ENCODE measurements at places on chromosomes 4 and X.

DNA sequence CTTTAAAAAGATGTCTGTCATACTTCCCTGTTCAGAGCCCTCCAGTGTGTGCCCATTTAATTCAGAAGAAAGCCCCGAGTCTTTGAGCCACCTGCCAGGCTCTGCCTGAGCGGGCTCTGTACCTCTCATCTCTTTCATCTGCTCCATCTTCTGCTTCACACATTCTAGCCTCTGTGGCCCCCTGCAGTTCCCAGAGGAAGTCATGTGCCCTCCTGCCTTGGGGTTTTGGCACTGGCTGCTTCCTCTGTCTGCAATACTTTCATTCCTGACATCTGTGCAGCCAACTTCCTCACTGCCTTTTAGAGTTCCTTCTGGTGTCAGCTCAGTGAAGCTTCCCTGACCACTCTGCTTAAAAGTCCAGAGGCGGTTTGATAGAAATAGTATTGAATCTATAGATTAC, 6.2 kb upstream of the STK32B start:
- DNase-seq: peak; percentile 89

GRCh38 chr4:153233761-153234371, 29.6 kb downstream of the TRIM2 start:
- no peak for DNase-seq

DNA sequence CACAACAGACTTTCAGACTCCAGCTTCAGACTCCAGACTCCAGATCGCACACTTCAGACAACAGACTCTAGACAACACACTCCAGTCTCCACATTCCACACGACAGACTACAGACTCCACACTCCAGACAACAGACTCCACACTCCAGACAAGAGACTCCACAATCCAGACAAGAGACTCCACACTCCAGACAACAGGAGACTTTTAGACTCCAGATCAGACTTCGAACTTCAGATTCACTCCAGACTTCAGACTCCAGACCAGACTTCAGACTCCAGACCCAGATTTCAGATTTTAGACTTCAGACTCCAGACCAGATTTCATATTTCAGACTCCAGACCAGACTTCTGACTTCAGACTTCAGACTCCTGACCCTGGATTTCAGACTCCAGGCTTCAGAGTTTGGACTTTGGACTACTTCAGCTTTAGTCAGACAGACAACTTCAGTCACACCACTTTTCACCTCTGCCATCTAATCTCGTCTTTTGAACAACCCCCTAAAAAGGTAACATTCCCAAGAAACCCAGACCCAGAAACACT, 29.0 kb upstream of the TLR2 start:
- DNase-seq: peak; percentile 35

DNA sequence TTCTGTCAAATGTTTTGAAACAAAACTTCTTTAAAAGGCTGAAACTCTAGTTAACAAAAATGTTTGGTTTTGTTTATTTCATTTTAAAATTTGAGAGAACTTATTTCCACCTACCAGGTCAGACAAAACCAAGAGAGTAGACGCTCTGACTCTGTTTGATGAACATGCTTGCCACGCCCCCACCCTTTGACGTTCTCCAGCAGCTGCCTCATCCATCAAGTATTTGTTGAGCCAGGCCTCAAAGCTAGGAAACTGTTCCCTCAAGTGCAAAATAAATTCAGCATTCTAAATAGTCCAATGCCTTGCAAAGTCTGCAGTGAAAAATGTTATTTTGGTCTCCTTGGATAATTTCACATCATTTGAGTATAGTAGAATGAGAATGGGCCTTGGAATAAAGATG, 121.6 kb downstream of the GUCY2F start:
- no peak for DNase-seq

DNA sequence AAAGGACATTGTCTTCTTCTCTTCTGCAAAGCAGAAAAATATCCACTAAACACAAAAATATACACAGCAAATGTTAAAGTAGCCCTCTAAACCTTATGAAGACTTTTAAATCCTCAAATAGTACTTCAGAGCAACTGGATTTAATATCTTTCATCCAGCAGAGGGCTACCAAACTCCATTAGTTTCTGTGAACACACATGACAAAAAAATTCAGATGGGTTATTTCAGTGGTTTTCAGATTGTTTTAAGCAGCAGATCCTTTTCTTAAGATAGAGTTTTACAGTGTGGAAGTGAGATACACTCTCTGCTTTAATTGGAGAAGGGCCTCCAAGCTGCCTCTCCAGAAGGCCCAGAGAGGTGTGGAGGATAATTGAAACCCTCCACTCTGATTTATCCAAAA, 56.7 kb downstream of the ANK2 start:
- peak; percentile 9 for DNase-seq

- no peak for DNase-seq
These were observed 67.9 kb upstream of the SLC4A4 start for GRCh38 chr4:71270901-71271300.

GRCh38 chrX:39850630-39851152, 247.1 kb downstream of the BCOR start:
- no peak for DNase-seq

DNA sequence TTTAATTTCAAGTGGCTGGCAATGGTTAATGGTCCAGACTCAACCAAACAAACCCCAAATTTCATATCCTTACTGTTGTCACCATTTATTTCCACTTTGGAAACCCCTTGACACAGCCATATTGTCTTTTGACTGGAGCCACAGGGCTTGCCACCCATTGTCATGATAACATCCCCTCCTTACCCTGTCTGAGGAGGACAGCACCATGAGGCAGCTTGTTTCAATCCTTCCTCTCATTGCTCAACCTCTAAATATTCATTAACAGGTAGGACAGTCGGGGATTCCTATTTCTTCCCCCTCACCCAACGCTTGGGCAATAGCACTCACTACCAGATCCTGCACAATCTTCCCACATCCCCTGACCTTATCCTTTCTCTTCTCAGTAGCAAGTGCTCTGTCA, 92.1 kb downstream of the CEP135 start:
- no peak for DNase-seq

- no peak for DNase-seq
These were observed 516.4 kb upstream of the BOD1L1 start for GRCh38 chr4:14143892-14144291.

DNA sequence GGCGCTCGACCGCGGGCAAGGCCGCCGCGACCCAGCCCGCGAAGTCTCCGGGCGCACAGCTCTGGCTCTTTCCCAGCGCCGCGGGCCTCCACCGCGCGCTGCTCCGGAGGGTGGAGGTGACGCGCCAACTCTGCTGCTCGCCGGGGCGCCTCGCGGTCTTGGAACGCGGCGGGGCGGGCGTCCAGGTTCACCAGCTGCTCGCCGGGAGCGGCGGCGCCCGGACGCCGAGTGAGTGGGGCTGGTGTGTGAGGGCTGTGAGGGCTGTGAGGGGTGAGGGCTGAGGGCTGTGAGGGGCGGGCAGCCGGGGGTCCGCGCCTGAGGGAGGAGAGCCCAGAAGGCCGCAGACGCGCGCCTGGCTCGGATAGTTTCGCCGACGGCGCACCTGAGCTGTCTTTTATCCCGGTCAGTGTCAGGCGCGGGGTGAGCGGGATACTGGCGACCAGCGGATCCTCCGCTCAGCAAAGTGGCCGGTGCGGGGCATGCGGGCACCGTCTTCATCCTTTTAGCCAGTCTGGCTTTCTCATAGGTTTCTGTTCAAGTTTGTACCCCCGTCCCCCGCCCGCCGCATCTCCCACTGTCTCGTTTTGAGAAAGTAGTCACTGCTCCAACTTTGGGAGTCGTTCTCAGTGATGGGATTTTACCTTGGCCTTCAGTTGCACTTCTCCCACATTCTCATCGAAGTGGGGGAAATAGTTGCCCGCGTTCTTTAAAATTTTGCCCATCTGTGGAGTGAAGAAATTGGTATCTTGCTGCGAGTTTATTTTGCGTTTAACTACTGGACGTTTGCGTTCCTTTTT, 586 bp downstream of the HERC5 start:
- no peak for DNase-seq

DNA sequence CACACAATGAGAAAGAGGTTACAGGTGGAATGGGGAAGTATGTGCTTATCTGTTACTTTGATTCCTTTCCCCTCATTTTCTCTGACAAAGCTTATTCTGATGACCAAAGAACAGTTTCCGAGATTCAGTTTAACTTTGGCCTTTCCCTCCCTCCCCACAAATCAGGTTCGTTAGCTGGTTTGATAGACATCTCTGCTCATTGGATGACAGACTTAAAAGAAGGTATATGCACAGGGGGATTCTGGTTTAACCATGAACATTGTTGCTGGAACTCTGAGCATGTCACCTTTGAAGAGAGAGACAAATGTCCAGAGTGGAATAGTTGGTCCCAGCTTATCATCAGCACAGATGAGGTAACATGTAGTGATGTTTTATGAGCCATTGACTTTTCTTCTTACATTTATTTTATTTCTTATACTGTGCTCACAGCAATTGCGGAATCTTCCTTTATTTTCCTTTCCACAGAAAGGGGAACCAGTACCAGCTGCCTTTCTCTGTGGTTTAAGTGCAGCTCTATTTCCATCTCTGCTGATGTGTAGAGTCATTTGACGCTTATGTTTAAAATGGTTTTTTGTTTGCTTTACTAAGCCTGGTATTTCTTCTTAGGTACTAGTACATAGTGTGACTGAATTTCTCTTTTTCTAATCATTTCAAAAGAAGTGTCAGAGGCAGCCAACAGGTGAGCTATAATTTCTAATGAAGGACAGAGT, 125.0 kb downstream of the AKAP4 start:
- DNase-seq: peak; percentile 76

- DNase-seq: no peak
These were observed 695.6 kb upstream of the FAM241A start for GRCh38 chr4:111449657-111450056.

GRCh38 chr4:128162434-128162833, 101.3 kb downstream of the LARP1B start:
- no peak for DNase-seq

- no peak for DNase-seq
These were observed 115.1 kb downstream of the HS6ST2 start for GRCh38 chrX:132843363-132843762.

- no peak for DNase-seq
These were observed 175.6 kb upstream of the MAGEB2 start for GRCh38 chrX:30039768-30040167.

- DNase-seq: no peak
These were observed 1400.5 kb upstream of the IGFBP7 start for GRCh38 chr4:58510652-58511051.

GRCh38 chr4:109497511-109497910, 62.5 kb upstream of the MCUB start:
- no peak for DNase-seq

DNA sequence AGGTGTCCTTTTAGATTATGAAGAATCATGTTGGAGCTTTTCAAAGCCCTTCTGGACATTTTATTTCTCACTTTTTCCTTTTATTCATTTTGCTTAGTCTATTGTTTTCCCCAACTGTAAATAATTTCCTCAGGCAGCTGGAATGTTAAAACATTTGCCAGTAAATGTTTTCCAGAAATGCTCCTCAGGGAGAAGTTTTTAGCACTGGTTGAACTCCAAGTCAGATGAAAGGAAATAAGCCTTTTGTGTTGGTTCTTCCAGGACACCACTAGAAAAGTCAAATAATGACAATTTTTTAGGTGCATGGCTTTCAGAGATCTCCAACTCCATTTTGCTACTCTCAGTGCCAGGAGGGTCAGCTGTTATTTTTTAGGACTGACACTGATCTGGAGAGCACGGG, 127.9 kb downstream of the IL13RA2 start:
- DNase-seq: no peak

DNA sequence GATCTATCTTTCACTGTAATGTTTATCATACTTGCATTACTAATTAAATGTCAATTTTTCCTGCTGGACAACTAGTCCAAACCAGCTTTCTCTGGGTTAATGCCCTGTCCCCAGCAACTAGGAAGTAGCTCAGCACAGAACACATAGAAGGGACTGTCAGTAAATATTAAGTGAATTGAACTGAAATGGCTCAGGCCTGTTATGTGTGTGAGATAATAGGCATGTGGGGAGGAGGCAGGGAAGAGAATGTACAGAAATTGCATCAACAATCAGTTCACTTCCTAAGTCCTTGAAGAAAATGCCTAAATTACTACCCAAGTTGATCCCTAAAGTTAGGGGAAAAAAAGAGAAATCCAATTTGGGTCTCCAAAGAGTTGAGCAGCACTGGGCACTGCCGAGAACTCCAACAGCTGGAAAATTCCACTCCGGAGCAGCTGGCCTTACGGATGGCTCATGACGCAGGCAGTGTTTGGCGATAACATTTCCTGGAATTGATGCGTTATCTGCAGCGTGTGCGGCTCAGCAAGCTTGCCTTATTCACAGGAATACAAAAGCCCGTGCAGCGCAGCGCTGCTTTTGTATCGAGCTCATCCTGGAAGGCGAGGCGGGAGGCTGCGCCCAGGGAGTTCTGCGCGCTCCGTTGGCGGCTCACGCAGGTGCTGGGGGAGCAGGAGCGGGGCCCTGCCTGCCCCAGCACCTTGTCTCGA, 297.3 kb upstream of the LCORL start:
- DNase-seq: no peak

- DNase-seq: no peak
These were observed 2.2 kb upstream of the ACSL4 start for GRCh38 chrX:109735202-109735744.
